HCT116 (cell line): ENCODE measurements at places on chromosomes 5 and 9.

DNA sequence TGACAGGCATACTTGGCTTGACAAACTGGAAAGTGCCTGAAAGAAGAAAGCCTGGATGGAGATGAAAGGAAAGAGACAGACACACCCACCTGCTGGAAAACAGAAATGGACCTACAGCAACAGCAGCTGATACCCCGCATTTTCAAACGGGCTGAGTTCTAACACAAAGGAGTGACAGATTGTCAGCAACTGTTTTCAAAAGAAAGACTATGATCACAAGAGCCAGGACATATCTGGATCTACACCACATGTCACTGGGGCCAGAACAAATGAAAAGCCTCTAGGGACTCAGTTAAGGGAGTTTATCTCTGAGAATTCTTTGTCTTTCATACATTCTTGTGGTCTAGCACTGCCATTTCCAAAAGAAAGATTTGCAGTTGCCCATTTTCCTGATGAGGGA lies 24.1 kb upstream of the FST start:
- no peak for DNase-seq

DNA sequence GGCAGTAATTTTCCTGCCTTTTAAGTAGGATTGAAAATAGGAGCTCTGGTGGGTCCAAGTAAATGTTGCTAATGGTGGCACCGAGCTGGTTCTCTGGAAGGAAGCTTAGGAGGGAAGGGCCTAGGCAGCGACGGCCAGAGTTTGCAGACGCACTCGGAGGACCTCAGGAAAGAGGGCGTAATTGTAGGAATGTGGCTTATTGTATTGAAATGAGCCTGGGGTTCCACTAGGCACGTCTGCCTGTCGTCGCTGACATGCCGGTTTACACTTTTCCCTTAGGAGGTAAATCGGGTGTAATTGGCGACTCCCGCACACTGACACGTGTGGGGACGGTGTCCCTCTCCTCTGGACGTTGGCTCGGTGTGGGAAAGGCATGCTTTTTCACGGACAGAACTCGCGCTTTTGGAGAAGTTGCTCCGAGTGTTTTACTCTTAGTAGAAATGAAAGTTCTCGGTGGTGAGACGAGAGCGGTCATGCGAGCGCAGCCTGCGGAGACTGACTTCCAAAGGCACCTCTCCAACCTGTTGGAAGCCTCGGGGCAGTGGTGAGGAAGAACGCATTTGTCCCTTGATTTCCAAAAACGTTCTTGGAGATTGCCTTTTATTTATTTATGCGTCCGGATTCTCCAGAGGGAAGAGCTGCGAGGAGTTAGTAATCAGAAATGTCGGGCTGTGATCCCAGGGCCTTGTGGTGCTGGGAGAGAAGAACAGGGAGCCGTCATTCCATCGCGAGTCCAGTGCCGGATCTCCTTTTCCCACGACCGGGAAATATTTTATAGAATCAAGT lies 1.3 kb downstream of the NR4A3 start:
- DNase-seq: no peak

GRCh38 chr9:37422289-37423104 lies at the start of gene GRHPR:
Gene GRHPR, plus strand, starts transcription at chr9:37422696. Its CDS starts 55 bp downstream, at chr9:37422751.
- peak; percentile 52 for DNase-seq

DNA sequence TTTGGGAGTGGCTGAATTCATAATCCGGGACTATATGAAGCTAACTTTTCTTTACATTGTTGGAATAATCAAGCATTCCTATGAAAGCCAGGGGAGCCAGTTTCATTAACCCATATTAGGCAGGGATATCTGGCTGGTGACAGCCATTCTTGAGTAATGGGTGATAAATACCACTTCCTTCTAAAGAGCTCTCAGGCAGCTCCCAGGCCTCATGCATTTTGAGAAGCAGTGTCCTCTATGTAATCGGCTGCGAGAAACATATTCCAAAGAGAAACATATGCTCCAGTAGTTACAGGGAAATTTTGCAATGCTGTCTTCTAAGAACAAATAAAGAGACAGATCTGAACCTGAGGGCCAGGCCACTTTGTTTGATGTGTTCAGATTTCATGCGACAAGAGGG lies 83.1 kb downstream of the MSX2 start:
- no peak for DNase-seq

GRCh38 chr5:173240091-173241050 lies 5.4 kb upstream of the NKX2-5 start:
- DNase-seq: no peak

GRCh38 chr5:1245905-1246576 lies 20.9 kb downstream of the SLC6A18 start:
- no peak for DNase-seq

GRCh38 chr9:122827761-122828093 lies 661 bp downstream of the PDCL start:
- no peak for DNase-seq

DNA sequence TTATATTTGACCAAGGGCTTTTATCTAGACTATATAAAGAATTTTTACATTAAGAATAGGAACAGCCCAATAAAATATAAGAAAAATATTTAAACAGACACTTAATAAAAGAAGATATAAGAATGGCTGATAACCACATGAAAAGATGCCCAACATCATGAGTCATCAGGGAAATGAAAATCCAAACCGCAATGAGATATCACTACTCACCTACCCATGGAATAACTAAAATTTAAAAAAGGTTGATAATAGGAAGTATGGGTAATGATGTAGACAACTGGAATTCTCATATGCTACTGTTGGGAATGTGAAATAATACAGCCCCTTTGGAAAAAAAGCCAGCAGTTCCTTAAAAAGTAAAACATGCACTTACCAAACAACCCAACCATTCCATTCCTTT lies 206.9 kb upstream of the PCSK5 start:
- DNase-seq: no peak

- no peak for DNase-seq
These were observed 458.5 kb downstream of the MAT2B start for GRCh38 chr5:163963881-163964280.

- DNase-seq: peak; percentile 13
These were observed 86.7 kb upstream of the ICE1 start for GRCh38 chr5:5335700-5336264.

GRCh38 chr9:95907794-95908193 lies 32.3 kb downstream of the ERCC6L2 start:
- no peak for DNase-seq

GRCh38 chr5:124908581-124909451 lies 162.4 kb upstream of the ZNF608 start:
- no peak for DNase-seq

DNA sequence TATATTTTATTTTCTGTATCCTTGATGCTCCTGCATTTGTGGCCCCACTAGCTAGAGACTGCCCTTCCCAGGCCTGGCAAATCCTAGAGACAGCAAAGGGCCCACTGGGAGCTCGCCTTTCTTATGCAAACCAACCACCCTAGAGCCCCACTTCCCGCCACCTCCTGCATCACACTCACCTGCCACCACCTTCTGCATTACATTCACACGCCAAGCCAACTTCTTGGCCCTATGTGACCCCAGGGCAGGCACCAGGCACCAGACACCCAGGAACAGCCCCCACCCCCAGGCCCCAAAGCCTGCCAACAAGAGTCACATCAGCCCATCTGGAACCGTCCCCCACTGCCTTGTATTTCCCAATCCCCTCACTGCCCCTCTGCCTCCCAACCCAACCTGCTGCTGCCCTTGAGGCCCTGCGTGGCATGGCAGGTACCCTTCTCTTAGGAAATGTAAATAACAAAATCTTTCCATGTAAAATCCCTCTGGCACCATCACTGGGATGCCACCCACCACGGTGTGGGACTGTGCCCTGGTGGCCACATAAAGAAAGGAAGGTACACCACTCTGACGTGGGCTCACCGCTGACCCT lies 22.0 kb downstream of the ROR2 start:
- no peak for DNase-seq

DNA sequence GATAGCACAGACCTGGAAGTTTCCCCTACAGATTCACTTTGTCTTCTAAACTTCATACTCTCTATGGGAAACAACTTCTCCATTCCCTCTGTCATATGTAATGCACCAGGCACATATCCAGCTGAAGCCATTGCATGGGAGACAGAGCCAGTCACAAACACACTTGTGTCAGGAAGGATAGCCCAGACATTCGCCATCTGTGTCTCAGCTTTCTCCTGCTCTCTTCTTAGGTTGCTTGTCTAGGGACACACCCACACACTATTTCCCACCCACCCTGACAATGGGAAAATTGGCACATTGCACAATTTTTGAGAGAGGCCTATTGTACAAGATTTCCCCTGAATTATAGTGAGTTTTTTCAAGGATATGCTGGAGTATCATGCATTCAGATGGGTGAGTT lies 158.4 kb upstream of the MPDZ start:
- DNase-seq: no peak

DNA sequence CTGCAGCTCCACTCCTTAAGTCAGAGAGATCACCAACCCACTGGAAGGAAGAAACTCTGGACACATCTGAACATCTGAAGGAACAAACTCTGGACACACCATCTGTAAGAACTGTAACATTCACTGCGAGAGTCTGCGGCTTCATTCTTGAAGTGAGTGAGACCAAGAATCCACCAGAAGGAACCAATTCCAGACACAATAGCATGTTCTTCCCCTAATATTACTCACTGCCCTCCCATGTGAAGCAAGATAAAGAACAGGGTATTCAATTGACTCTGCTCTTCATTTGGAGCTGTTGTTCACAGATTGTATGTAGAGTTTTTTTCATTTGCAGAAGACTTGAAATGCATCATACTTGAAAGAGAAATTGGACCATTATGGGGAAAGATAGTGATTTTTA lies 10.8 kb downstream of the SAXO1 start:
- DNase-seq: no peak
